ENCODE measurements at places on chromosomes 7 and 10.

DNA sequence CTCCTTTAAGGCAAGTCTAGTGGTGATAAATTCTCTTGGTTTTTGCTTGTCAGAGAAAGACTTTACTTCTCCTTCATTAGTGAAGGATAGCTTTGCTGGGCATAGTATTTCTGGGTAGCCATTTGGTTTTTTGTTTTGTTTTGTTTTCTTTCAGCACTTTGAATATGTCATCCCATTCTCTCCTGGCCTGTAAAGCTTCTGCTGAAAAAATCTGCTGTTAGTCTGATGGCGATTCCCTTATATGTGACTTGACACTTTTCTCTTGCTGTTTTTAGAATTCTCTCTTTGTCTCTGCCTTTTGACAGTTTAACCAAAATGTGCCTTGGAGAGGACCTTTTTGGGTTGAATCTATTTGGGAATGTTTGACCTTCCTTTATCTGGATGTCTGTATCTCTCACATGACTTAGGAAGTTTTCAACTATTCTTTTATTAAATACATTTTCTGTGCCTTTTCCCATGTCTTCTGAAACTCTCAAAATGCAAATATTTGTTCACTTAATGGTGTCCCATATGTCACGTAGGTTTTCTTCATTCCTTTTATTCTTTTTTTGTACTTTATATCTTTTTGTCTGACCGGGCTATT lies 14.7 kb downstream of the TAS2R40 start:
- no peak for DNase-seq

DNA sequence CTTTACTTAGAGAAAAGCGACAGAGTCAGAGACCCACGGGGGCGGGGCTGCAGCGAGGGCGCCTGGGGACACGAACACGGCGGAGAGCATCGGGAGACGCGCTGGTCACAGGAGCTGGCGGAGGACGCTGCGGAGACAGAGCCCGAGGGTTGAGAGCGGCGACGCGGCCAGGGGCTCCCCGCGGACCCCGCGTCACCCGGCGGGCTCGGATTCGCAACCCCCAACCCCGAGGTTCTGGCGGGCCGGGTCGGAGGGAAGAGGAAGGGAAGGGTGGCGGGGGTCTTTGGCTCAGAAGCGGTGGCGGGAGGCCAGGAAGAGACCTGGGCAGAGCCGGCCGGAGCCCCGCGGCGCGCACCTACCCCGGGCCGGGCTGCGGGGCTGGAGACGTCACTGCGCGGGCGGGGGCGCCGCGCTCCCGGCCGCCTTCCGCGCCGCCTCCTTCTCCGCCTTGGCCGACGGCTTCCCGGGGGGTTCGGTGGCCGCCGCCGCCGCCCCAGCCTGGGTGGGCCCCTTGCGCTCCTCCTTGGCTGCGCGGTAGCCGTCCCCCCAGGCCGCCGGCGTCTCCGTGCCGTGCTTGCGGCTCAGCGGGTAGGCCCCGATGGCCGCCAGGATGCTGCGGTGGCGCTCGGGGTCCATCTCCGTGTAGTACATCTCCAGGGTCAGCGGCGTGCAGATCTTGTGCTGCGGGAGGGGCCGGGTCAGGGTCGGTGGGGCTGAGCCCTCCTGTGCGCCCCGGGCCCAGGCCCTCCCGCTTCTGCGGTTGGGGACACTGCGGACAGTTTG lies 11.1 kb downstream of the CALY start:
- no peak for DNase-seq

- no peak for DNase-seq
Measured at GRCh38 chr10:69506834-69507713, 55.8 kb downstream of the TSPAN15 start.

DNA sequence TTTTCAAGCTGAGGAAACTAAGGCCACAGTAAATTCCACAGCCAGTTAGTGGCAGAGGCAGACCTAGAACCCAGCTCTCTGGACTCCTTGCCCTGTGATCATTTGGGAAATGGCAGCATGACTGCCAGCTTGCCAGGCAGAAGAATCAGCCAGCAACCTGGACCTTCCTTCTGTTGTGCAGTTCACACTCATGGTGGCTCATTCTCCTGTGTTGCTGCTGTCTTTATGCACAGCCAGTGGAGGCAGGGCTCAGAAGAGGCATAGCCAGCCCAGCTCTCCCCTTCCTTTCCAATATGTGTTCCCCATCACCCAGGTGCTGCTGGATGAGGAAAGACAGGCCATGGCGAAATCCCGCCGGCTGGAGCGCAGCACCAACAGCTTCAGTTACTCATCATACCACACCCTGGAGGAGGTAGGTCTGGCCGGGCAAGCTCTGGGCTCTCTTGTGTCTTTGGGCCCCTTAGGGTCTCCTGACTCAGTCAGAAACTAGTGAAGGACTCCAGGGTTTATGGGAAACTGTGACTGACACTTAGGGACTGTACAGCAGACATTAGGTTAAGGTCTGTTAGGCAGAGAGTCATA lies 14.8 kb downstream of the CPA5 start:
- DNase-seq, result no peak

DNA sequence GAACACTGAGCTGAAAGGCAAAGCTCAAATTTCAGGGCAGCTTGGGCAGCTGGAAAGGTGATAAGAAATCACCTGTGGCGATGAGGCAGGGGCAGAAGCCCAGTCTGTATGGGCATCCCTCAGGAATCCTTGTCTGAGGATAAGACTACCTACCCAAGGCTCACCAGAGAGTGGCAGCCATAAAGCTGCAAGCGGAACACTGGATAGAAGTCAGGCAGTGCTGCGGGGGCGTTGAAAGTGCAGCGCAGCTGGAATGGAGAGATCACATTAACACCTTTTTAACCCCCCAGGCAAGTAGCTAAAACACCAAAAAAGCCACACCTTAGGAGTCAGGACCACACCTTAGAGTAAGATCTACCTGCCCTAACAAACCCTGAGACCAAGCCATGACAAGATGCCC lies 38.2 kb downstream of the ABCB5 start:
- no peak for DNase-seq

- no peak for DNase-seq
Measured at GRCh38 chr7:24851786-24852185, 94.5 kb upstream of the GSDME start.

DNA sequence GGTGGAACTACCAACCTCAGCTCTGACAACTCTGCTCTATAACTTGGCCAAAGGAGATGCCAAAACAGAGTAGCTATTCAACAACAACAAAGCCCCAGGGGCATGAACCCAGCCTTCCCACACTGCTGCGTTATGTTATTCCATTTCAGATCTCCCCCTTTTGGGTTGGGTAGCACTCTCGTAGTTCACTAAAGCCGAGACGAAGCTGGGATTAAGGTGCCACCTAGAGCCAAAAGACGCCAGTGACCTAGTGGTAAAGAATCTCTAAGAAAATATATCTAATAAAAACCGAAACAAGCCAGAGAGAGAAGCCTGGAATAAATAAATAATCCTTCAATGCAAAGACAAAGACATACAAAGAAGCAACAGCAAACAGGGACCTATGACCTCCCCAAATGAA lies 217.3 kb downstream of the HERPUD2 start:
- DNase-seq, result no peak

DNA sequence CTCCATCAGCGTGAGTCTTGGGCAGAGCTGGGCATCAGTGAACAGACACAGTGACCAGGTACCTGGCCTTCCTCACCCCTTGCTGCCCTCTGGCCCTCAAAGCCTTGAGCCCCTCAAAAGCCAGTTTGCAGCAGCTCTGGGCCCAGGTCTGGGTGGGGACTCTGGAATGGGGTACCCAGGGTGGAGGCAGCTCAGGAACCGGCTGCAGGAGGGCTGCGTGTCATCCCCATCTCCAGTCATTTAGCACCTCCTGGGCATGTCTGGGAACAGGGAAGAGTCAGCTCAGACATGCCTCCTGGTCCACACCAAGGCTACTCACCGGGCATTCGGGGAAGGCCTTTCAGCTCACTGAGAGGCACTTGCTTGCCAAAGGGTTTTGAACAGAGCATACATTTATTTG lies 503.3 kb downstream of the TCERG1L start:
- no peak for DNase-seq

DNA sequence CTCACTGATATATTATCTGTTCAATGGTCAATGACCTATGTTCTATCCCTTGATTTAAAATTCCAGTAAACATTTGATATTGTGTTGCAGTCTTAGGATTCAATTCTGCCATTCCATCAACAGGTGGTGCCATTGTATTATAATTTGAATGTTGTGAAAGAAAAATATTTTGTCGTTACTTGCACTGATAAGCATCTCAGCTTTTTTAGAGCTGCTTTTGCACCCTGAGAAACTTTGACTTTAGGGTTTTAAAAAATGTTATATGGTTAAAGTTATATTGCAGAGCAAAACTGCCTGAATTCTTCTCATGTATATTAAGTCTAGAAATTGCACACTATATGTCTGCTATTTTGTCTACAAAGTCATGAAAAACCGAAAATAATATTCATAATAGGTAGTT lies 18.8 kb upstream of the MINDY3 start:
- DNase-seq, result no peak

Measured in activated naive CD8-positive, alpha-beta T cell treated with anti-CD3 and anti-CD28 coated beads, Interleukin-2, amount 10 ng/mL, durations not matched to agents 7 days and 5 days (primary cell).